Muscle of back (tissue), 13 donors: ENCODE measurements at places on chromosomes 3 and 15. TPM values are rescaled to one million over a fixed set of nuclear protein-coding genes. Genes with fewer than 3 reads are reported as not detected.

DNA sequence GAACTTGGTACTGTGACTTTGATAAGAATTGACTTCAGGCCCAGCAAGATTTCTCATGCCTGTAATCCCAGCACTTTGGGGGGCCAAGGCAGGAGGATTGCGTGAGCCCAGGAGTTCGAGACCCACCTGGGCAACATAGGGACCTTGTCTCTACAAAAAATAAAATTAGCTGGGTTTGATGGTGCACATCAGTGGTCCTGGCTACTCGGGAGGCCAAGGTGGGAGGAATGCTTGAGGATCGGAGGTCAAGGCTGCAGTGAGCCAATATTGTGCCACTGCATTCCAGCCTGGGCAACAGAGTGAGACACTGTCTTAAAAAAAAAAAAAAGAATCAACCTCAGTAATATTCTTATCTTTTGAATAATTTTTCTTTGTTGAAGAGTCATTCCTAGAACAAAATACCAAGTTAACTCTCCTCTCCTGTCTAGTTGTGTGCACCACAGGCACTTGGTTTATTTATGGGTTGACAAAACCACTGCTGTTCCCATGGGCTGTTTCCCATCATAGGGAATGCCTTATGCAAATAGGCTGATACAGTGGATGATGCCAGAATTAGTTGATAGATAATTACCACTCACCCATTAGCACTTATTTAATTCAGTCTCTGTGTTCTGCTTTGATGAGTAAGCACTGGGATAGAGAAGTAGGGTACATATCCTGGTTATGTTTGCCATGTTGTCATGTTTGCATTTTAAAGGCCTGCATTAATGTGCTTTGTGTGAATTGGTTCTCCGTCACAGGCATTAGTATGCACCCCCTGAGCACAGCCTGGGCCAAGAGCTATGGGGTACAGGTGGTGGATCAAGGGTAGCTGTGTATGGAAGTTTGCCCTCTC, 32.9 kb downstream of the TRAK1 start:
- DNase-seq, result no peak

DNA sequence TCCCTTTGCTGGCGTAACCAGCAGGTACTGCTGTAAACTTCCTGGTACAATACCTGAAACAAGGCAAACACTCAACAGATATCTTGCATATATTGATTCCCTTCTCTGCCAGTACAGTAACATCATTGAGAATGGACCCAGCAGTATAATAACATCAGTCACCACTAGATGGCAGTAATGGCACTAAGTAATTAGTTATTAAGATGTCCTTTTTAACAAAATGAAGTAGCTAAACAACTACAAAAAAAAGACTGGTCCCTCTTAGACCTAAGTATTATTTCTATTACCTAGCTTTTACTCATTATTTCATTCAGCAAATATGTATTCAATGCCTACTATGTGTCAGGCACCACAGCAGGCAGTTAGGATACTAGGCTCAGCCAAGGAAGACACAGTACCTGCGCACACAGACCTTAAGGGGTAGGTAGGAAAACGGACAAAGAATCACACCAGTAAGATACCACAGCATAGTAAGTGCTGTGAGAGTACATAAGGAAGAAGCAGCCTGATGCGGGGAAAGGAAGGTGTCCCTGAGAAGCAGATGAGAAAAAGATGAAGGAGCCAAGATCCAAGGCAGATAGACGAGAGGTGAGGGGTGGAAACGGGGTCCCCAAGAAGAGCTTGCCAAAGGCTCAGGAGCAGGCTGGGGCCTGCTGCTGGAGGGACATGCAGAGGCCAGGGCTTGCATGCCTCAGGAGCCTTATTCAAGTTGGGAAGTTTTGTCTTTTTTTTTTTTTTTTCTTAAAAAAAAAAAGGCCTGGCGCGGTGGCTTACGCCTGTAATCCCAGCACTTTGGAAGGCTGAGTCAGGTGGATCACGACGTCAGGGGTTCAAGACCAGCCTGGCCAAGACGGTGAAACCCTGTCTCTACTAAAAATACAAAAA, 102.7 kb upstream of the CHD2 start:
- DNase-seq, result peak; percentile 80

- DNase-seq, result no peak
Measured at GRCh38 chr15:39242345-39242744, 338.5 kb upstream of the THBS1 start.

DNA sequence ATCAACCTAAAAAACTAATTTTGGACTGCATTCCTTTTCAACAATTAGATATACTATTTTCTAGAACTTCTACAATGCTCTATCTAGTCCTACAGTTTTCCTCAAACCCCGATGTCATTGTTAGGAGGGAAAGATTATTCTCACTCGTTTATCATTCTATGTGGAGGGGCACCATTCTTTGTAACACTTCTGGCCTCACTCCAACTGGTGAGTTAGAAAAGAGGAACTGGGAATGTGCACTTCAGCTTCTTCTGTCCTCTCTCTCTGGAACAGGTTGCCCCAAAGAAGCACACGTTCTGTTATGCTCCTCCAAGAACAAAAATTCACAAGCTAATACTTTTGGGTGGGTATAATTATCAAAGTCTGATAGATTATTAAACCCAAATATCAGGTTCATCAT, 137.9 kb downstream of the UACA start:
- no peak for DNase-seq

Gene RBP2
- not detected for polyA plus RNA-seq

Gene GOLGA6D
- 0.17 TPM for polyA plus RNA-seq

Gene NR2E3
- polyA plus RNA-seq, result 3.1 TPM

Gene SMAD6
- polyA plus RNA-seq, result 5.2 TPM

Gene GOLGA8Q
- polyA plus RNA-seq, result 1.6 TPM
